ENCODE measurements at places on chromosomes 7 and 10. TPM values are rescaled to one million over a fixed set of nuclear protein-coding genes. Genes with fewer than 3 reads are reported as not detected.

GRCh38 chr7:57203161-57203791, 71.0 kb upstream of the ZNF479 start:
- H3K36me3 ChIP-seq, result no peaks in the 10 kb centered on the region
- no peaks in the 10 kb centered on the region for H3K4me1 ChIP-seq
- no peak for DNase-seq
- H3K27ac ChIP-seq, result no peak overlapping the region

DNA sequence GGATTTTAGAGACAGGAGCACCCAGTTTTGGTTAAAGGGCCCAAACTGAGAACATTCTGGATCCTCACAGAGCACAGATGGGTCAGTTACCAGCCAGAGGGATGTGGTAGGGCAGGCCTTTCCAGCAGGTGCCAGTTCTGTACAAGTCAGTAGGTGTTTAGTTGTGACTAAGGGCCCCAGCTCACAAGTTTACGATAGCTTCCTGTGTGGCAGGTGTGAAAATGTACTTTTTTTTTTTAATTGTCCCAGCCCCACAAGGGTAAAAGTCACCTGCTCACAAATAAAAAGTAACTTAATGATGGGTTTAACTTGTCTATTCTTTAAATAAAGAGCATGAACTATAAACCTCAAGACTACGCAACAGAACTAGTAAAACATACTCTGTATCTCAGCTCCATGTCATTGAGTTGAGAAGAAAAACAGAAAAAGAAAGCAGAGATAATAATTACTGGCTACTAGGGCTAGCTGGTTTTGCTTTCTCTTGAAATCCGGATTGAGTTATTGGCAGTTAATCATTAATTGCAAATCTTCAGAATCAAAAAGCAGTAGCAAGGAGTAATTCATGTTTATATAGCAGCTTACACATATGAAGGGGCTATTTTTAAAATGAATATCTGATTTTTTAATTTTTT, 15.4 kb downstream of the NFE2L3 start:
- no peak overlapping the region for H3K4me3 ChIP-seq
- no peaks in the 10 kb centered on the region for H3K36me3 ChIP-seq
- H3K27me3 ChIP-seq, result no peaks in the 10 kb centered on the region
- no peak for DNase-seq
- H3K4me1 ChIP-seq, result no peaks in the 10 kb centered on the region
- no peak overlapping the region for H3K27ac ChIP-seq

DNA sequence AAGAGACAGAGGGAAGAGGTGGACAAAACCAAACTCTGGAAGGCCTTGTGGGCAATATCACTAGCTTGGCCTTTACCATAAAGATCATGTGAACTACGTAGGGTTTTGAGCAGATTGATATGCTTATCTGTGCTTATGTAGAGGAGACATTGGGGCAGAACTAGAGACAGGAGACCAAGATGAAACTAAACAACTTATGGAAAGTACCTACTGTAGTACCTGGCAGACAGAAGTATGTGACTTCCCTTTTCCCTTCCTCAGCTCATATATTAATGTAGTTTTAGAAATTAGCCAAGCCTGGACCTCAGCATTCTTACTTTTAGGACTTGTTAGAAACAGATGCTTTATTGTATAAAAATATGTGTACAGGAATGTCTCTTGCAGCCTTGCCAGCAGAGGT, 14.0 kb upstream of the IL6 start:
- H3K4me1 ChIP-seq, result no peaks in the 10 kb centered on the region
- DNase-seq, result no peak

GRCh38 chr7:131090886-131091692, 236.6 kb upstream of the MKLN1 start:
- DNase-seq, result no peak
- no peaks in the 10 kb centered on the region for H3K27me3 ChIP-seq
- H3K4me3 ChIP-seq, result no peak overlapping the region
- H3K36me3 ChIP-seq, result no peaks in the 10 kb centered on the region
- H3K4me1 ChIP-seq, result peaks cover 71% of the 10 kb centered on the region

HYAL4 gene
- total RNA-seq, result not detected

GRCh38 chr7:33109005-33109757, at the start of gene RP9:
Gene RP9, minus strand, starts transcription at chr7:33109404. Its CDS starts 32 bp downstream, at chr7:33109372.
- H3K36me3 ChIP-seq, result no peaks in the 10 kb centered on the region
- H3K4me1 ChIP-seq, result peaks cover 9% of the 10 kb centered on the region
- peak; percentile 66 for DNase-seq
- H3K4me3 ChIP-seq, result peak within 1 kb of the TSS; percentile 91
- no peaks in the 10 kb centered on the region for H3K27me3 ChIP-seq
- H3K27ac ChIP-seq, result peak within 1 kb of the TSS; percentile 86

CFAP69 gene
- 5.6 TPM for total RNA-seq

- H3K4me3 ChIP-seq, result no peak overlapping the region
- H3K4me1 ChIP-seq, result no peaks in the 10 kb centered on the region
- no peaks in the 10 kb centered on the region for H3K27me3 ChIP-seq
- H3K36me3 ChIP-seq, result no peaks in the 10 kb centered on the region
- no peak for DNase-seq
Measured at GRCh38 chr10:14126697-14127440, 203.9 kb downstream of the FRMD4A start.

DNA sequence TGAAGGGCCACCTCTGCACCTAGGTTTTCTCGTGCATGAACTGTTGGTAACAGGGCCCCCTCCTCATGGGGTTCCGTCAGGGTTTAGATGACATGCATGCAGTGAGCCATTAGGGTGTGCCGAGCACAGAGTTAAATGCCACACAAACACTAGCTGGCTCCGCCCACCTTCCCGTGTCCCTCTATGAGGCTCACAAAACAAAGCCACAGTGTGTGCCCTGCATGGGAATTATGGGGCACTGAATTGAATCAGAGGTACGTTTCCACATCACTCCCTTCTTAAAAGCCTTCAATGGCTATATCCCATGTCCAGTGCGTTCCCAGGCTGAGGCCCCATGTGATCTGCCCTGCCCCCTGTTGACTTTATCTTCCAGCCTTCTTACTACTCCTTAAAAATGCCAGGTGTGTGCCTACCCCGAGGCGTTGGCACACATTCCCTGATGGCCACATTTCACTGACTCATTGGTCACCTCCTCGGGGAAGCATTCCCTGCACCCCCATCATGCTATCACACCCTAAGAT, 35.7 kb downstream of the GSDME start:
- H3K27ac ChIP-seq, result no peak overlapping the region
- no peak overlapping the region for H3K4me3 ChIP-seq
- no peak for DNase-seq

GRCh38 chr10:77580482-77580881, 57.1 kb downstream of the KCNMA1 start:
- no peak overlapping the region for H3K4me3 ChIP-seq
- no peaks in the 10 kb centered on the region for H3K27me3 ChIP-seq
- no peaks in the 10 kb centered on the region for H3K36me3 ChIP-seq
- no peak for DNase-seq

GRCh38 chr7:17075601-17076255, 193.9 kb upstream of the AGR3 start:
- H3K27ac ChIP-seq, result no peak overlapping the region
- no peak for DNase-seq

- DNase-seq, result no peak
- no peaks in the 10 kb centered on the region for H3K4me1 ChIP-seq
- H3K36me3 ChIP-seq, result no peaks in the 10 kb centered on the region
- no peaks in the 10 kb centered on the region for H3K27me3 ChIP-seq
Measured at GRCh38 chr7:71566991-71567390, 435.0 kb downstream of the GALNT17 start.

- DNase-seq, result no peak
- H3K27me3 ChIP-seq, result no peaks in the 10 kb centered on the region
- no peak overlapping the region for H3K27ac ChIP-seq
- no peaks in the 10 kb centered on the region for H3K4me1 ChIP-seq
- no peak overlapping the region for H3K4me3 ChIP-seq
- no peaks in the 10 kb centered on the region for H3K36me3 ChIP-seq
Measured at GRCh38 chr7:158398750-158399149, 188.9 kb downstream of the PTPRN2 start.

DNA sequence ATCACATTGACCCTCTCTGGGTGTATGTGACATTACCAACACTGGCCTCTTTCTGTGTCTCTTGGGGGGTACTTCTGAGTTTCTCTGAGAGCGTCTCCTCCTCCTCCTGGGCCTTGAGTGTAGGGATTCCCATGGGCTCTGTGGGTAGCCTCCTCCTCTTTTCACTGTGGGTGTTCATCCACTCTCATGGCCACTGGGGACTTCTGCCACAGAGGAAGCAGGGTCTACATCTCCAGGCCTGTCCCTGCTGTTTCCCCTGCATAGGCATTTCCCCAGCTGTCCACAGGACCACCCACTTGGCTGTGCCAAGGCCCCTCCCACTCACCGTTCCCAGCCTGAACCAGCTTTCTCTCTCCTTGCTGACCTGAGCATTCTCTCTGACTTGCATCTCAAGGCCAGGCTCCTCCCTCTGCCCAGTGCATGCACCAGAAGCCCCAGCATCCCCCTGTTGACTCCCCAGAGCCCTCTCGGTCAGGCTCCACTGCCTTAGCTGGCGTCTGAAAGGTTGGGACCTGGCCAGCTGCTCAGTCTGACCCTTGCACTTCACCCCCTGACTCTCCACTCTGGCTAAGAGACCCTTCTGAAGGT, 487.6 kb downstream of the GLRX3 start:
- H3K27me3 ChIP-seq, result peaks cover 22% of the 10 kb centered on the region
- H3K36me3 ChIP-seq, result no peaks in the 10 kb centered on the region
- no peaks in the 10 kb centered on the region for H3K4me1 ChIP-seq
- no peak for DNase-seq

GRCh38 chr10:132385721-132386418, 11.1 kb upstream of the PWWP2B start:
- DNase-seq, result no peak
- no peaks in the 10 kb centered on the region for H3K27me3 ChIP-seq
- peaks cover 8% of the 10 kb centered on the region for H3K4me1 ChIP-seq
- H3K4me3 ChIP-seq, result no peak overlapping the region
- no peaks in the 10 kb centered on the region for H3K36me3 ChIP-seq

DNA sequence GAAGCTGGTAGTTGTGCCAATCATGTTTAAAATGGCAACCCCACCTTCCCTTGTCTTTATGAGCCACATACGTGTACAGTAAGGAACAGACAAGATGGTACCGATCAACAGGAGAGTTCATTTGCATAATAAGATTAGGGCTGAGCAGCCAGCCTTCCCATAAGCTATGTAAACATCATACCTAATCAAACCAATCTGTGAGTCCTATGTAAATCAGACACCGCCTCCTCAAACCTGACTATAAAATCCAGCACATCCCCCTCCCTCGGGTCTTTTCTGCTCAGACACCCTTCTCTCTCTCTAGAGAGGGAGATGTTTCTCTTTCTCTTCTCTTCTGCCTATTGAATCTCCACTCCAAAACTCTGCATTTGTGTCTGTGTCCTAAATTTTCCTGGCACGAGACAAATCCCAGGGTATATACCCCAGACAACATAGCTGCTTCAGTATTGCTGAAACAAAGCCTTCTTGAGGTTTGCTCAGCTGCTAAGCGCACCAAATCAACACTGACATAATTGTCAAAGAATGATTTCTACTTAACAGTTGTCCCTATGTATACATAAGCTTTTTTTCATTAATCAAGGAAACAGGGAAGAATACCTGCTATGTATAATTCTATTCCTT, 279.2 kb downstream of the THSD7A start:
- H3K27ac ChIP-seq, result no peak overlapping the region
- H3K27me3 ChIP-seq, result no peaks in the 10 kb centered on the region
- no peaks in the 10 kb centered on the region for H3K36me3 ChIP-seq
- no peaks in the 10 kb centered on the region for H3K4me1 ChIP-seq
- no peak for DNase-seq
- H3K4me3 ChIP-seq, result no peak overlapping the region

Data from adrenal gland (tissue), 19 donors.